Myocyte (in vitro differentiated cells): ENCODE measurements at places on chromosomes 11 and 22.
A peak's percentile ranks its signal among the peaks of the same experiment; 100 is the strongest.

- DNase-seq = no peak
Measured at GRCh38 chr11:75450826-75451821, 18.1 kb upstream of the KLHL35 start.

GRCh38 chr11:10208131-10208575 is 85.9 kb downstream of the SBF2 start:
- DNase-seq = peak; percentile 51

- DNase-seq = no peak
Measured at GRCh38 chr11:75267171-75267970, 26.8 kb downstream of the TPBGL start.

DNA sequence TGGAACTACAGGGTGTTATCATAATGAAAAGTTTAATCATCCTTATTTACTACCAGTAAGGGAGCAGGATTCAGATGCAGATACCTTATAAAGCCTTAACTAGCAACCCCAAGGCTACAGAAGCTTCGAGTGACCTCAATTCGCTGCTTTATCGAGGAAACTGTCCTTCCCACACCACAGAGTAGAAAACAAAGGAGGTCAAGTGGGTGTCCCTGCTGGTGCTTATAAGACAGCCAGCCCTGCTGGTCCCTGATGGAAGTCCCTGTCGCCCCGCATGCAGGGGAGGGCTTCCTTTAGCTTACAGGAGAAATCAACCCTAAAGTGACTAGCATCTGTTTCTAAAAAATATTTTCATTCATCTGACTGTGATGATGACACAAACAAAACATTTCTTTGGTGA is 7.3 kb downstream of the MN1 start:
- DNase-seq = no peak

DNA sequence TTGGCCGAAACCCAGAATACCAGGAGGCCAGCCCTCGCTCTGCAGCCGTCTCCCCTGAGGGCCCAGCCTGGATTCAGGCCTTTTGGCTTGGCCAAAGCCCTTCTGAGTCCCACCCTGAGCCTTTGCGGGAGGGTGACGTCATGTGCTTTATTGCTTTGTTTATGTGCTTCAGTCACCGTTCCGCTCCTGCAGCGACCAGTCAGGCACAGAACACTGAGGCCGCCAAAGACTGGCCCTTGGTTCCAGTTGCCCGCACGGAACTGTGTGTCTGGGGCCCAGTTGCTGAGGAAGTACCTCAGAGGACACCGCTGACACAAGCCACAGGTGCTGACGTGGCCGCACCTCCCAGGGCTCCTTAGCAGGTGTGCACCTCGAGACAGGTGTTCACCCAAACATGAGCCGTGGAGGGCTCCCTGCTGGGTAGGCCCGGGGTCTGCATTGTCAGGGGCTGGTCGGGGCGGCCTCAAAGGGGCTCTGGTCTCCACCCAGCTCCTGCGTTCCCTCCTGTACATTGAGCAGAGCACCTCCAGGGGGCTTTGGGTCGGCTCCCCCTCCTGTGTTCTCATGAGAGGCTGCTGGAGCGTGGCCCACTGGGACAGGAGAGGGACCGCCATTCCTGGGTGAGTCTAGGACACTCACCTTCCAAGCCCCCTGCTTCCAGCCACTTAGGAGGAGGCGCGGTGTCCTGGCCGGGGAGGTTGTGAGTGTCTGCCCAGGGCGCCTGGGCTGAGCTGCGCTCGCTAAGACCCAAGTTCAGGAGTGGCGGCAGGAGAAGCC is 376.8 kb downstream of the TBC1D22A start:
- DNase-seq = no peak

DNA sequence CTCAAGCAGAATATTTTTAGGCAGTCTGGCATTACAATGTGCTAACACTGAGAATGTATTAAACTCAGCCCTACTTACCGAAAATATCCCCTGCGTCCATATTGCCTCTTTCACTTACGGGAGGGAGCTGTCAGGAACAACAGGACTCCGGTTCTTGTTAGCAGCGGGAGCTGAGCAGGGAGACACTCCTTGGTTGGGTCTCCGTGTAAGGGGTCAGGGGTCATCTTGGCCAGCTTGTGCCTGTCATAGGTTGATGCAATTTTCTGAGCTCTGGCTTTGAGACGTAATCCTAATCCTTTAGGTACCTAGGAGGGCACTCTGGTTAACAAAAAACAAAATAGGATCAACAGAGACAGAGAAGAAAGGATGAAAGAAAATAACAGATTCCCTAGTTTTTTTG is 1477.2 kb downstream of the BRD1 start:
- no peak for DNase-seq

DNA sequence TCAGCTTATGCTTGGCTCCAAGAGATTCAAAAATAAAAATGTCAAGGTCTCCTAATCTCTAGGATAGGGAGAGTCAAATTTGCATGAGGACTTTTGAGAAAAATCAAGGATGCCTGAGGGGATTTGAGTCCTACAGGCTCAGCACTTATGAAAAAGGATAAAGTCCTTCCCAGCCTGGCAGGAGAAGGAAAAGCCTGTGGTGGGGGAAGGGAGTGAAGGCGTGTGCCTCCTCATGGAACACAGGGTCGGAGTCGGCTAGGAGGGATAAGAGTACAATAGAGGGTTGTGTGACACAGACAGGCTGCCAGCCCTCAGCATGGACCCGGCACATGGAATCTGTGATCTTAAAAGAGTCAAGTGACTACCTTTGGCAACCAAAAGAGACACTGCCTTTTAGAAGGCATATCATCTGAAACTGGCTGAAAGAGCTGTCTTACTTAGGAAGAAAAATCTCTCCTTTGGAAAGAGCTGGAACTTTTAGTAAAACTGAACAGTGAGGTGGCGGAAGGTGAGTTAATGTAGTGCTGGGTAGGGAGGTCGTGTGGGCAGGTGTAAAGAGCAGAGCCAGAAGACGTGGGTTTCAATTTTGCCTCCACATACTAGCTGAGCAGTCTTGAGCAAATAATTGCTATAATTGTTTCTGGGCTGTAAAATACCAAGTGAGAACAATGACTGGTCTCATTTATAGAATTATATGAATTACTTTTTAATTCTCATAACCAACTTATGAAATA is 58.8 kb upstream of the RDX start:
- no peak for DNase-seq

- no peak for DNase-seq
Measured at GRCh38 chr11:59437770-59438169, 1.5 kb downstream of the OR5A1 start.

DNA sequence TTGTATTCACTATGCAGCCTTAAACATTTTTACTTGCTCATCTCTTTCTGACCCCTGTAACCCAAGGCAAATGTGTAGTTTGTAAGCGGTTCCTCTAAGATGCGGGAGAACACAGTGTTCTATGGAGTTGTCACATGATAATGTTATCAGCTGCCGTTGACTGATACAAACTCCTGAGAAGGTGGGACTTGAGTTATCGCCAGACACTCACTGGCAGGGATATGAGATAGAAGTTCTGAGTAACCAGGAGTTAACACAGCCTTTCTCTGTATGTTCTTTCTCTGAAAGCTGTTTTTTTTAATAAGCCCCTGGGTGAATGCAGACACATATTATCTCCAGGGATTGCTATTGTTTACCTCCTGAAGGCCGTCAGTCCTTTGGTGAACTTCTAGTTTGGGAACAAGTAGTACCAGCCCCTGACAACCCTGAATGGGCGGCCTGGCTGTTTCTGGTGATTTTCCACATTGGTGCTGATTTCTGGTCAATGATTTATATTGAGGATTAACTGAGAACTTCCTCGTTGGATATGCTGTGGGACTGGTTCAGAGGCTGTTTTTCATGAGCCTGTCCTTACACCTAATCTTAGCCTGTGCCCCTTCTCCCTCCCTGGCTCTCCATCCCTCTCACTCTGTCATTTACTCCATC is 155.3 kb upstream of the RASSF10 start:
- no peak for DNase-seq

- DNase-seq = no peak
Measured at GRCh38 chr11:67996622-67997474, 7.0 kb downstream of the UNC93B1 start.

GRCh38 chr11:9210224-9210921 is 54.8 kb downstream of the DENND5A start:
- no peak for DNase-seq

DNA sequence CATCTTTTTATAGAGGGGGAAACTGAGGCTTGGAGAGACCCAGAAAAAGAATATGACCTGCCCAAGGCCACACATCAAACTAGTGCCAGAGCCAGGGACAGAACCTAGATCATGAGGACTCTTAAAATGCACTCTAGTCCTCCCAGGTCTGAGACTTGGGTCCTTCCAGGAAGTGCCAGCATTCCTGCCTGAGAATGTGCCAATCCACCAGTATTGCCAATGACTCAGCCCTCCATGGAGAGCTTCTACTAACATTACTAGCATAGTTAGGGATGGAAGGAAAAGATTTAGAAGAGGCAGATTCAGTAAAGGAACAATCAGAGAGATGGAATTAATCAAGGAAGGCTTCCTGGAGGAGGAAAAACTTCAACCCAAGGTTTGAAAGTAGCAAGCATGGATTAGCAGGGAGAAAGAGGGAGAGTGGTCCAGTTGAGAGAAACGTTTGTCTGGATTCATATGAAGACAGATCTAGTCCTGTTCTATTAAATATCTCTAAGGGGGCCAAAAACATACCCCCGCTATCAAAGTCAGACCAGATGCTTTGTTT is 20.1 kb upstream of the SMIM35 start:
- DNase-seq = no peak

- no peak for DNase-seq
Measured at GRCh38 chr22:21915624-21916308, 36.9 kb downstream of the PPM1F start.

- DNase-seq = no peak
Measured at GRCh38 chr11:58097437-58097836, 27.9 kb downstream of the OR9I1 start.

- DNase-seq = peak; percentile 60
Measured at GRCh38 chr22:30694640-30695350, at the start of gene OSBP2. OSBP2 (plus strand) TSS chr22:30694874; CDS start chr22:30694910, 36 bp downstream.

DNA sequence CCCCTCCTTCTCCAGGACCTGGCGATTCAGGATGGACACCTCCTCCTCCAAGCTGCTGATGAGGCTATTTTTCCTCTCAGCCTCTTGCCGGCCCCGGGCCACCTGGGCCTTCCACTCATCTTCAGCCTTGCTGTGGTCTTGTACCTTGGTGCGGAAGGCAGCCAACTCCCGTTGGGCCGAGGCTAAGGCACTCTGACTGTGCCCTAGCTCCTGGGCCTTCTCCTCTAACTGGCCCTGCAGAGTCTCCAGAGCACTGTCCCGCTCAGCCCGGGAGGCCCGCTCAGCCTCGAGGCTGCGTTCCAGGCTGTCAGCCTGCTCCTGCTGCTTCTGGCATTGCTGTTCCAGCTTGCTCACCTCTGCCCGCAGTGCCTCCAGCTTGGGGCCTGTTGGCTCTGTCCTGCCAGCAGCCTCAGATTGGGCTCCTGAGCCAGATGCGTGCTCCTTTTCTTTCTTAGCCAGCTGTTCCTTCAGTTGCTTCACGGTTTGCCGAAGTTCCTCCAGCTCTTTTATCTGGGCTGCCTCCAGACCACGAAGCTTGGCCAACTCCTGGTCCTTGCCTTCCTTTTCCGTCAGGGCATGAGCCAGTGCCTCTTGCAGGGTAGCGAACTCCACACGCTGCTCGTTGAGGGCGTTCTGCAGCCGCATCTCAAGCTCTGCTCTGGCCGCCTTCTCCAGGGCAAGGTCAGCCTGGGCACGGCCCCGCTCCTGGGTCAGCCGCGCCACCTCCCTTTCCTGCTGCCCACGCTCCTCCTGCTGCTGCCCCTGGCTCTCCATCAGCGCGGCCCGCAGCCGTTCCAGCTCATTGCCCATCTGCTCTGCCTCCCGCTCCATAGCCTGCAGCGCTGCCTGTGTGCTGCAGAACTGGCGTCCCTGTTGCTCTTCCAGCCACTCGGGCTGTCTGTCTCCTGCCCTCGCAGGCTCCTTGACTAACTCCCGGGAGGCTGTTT is 15.3 kb downstream of the IL18BP start:
- peak; percentile 51 for DNase-seq

GRCh38 chr11:8025123-8025522 is 38.0 kb downstream of the EIF3F start:
- DNase-seq = peak; percentile 60

GRCh38 chr11:119196833-119197483 is 9.2 kb upstream of the CBL start:
- peak; percentile 90 for DNase-seq

GRCh38 chr11:114762408-114762807 is 84.1 kb downstream of the NXPE2 start:
- peak; percentile 52 for DNase-seq

DNA sequence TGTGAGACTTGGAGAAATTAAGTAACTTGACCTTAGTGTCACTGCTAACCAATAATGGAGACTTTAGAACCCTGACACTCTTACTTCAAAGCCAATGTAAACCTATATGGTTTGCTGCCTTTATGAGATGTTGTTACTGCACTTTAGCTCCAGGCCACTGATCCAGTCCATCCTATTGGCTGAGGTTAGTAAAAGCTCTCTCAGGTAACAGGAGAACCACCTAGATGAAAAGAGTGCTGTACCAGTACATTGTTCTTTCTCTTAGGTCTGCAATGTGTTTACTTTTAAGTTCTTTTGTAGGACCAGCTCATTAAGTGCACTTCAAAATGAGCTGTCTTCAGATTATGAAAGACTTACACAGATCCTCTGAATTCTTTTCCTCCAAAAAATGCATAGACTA is 994.0 kb upstream of the FAT3 start:
- no peak for DNase-seq

DNA sequence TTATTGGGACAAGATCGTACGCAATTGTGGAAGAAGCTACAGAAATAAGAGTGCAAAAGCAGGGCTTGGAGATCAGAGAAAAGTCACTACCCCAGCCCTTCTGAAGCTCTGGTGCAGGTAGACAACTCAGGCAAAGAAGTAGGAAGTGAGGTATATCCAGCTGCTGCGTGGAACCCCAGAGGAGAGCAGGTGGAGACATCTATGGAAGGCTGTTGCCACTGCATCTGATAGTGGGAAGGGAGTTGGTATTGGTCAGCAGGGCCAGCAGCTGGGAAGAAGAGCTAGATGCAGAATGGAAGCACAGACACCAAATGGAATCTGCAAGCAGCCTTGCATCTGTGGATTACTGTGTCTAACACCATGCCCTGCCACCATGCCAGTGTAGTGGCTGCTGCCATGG is 165.1 kb downstream of the WNT11 start:
- peak; percentile 38 for DNase-seq

GRCh38 chr11:57348636-57349313 is 10.6 kb downstream of the P2RX3 start:
- no peak for DNase-seq

- peak; percentile 66 for DNase-seq
Measured at GRCh38 chr11:12482839-12483238, 105.5 kb downstream of the PARVA start.
